Stimulated activated CD4-positive, alpha-beta T cell treated with anti-CD3 and anti-CD28 coated beads, TNF-alpha, amount 100 ng/mL, for 4 hours (primary cell): ENCODE measurements at places on chromosomes 13 and 19.
A peak's percentile ranks its signal among the peaks of the same experiment; 100 is the strongest.

DNA sequence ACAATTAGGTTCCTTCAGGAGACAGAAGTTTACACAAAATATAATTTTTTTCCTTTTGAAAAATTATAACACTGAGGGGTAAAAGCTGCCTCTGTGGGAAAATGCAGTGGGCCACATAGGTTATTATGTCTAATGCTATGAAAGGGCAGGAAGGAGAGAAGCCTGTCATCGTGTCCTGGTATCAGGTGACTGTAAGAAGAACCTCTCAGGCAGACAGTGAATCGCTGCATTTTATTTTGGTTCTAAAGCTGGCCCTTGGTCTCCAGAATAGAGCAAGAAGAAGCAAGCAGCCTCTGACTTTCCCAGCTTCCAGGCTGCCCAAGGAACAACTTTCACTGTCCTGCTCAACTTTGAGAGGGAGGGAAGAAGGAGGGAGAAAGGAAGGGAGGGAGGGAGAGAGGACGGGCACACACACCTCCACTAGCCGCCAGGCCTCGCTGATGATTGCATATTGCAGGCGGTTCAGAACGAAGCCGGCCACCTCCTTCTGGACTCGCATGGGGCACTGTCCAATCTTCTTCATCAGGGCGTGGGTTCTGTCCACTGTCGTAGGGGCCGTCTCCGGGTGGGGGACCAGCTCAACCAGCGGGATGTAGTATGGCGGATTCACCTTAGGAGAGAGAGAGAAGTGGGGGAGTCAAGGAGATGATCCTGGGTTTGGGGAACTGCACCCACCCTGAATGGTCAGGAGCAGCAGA lies 93.8 kb downstream of the CRYL1 start:
- no peak for DNase-seq

DNA sequence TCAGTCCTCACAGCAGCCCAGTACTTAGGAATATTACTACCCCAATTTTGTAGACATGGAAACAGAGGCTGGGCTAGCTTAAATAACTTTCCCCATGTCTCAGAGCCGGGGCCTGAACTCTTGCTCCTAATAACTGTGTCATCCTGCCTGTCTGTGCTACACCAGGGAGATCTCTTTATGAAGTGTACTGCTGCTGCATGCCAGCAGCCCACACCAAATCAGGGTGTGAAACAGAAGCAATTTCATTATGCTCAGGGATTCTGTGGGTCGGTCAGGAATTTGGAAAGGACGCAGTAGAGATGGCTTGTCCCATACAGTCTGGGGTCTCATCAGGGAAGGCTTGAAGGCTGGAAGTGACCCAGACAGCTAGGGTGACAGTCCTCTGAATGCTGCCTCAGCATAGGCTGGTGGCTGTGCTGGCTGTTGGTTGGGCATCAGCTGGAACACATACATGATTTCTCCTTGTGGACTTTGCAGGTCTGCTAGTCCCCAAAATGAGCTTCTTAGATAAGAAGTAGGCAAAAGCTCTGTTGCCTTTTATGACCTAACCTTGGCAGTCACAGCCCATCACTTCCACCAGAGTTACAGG lies 22.6 kb downstream of the ZNF507 start:
- no peak for DNase-seq

DNA sequence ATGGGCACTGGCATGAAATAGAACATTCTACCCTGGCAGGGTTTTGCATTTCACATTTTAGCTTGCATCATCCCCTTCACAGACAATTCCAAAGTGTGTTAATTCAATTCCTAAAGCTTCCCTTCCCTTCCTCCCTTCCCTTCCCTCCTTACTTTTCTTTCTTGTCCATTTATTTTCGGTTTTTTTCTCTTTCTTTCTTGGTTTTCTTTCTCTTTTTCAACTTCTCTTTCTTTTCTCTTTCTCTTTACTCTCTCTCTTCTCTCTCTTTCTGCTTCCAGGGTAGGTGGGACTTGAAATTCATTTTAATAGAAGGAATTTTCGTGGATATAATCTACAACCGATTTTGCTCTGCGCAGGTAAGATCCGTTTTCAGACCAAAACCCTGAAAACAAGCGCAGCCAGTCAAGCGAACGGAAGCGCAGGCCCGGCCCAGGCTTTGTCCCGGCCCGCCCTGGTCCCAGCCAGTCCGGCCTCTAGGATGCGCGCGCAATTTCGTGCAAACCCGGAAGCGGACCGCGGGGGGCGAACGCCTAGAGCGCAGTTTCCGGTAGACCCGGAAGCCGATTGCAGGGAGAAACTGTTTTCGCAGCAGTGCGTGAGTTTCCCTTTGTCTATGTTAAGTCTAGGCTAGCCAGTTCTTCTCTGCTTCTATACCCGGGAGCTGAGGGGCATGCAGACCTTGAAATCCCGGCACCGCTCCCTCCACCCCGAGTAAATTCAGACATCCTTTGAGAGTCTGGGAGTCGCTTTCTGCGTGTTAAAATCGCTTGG lies at the start of gene ZNF528:
Gene ZNF528, plus strand, starts transcription at position 540 of the 771 bp plus-strand sequence. CDS start 4,165 bp downstream, outside the sequence.
- DNase-seq: peak; percentile 92

DNA sequence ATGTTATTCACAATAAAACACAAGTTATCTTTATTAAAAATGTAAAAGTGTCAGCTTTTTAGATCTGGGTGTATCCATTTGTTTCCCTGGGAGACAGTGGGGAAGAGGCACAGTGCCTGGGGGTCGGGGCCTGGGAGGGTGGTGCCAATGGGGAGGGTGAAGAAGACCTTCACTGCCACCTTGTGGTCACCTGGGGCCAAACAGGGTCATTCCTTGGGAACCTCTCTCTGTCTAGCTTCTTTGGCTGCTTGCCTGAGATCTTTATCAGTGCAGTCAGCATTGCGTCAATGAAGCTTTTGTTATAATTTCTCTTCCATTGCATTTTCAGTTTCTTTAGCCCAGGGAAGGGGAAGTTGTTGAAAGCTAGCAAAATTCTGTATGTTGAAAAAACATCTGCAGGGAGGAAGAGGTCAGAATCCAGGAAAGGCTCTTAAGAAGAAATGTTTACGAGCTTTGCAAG lies 39.1 kb downstream of the PCDH8 start:
- DNase-seq: no peak

GRCh38 chr13:25291691-25292090 lies 4.4 kb upstream of the MTMR6 start:
- DNase-seq: no peak

DNA sequence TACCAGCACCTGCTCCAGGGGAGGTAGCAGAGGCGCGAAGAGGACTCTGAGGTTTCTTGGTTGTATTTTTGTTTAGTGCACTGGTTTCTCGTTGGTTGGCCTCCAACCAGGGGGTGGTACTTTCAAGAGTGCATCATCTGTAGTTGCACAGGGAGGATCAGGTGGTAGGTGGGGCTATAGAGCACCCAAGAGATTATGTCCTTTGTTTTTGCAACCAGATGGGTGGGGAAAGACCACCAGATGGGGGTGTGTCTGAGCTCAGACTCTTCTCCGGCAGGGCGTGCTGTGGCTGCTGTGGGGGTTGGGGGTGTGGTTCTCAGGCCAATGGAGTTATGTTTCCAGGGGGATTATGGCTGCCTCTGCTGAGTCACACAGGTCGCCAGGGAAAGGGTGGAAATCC lies 254.4 kb upstream of the KLF12 start:
- DNase-seq: no peak

DNA sequence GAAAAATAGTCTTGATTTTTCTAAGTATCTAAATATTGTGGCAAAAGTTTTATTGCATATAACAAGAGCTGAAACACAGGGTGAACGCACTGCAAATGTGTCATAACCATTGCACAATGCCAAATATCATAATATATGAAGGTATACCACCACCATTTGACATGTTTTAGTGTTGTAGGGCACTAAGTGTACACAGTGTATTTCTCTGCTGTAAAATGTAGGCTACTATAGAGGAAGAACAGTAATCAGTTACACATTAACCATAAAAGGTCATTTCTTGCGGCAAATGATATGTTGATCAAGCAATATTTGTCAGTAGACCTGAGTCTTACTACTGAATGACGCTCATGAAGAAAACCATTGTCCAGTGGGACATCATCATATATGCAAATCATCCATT lies 18.3 kb upstream of the KLF5 start:
- DNase-seq: no peak

DNA sequence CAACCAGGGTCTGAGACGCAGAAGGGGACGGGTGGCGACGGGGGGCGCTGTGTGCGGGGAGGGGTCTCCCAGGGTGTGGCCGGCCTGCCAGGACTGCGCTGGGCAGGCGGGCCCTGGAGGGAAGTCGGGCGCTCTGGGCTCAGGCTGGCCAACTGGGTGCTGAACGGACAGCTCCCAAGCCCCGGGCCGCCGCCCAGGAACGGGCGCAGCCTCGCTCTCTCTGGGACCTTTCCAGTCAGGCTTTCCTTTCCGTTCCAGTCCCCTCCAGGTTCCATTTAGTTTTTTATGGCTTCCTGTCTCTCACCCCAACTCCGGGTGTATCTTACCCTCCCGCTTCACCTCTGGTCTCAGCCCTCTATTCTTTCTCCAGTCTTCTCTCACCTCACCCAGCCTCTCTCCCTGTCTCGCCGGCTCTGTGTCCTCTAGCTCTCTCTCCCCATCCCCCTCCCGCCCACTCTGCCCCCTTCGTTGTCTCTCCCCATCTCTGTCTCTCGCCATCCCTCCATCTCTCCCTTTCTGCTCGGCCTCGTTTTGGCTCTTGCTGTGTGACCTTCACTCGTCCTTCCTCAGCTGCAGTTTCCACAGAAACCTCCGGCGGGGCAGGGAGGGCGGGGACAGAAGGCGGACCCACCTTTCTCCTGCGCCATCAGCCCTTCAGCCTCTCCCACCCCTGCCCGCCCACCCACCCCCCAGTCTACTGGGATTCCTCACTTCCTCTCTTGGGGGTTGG lies 3.3 kb upstream of the ATP1A3 start:
- no peak for DNase-seq

DNA sequence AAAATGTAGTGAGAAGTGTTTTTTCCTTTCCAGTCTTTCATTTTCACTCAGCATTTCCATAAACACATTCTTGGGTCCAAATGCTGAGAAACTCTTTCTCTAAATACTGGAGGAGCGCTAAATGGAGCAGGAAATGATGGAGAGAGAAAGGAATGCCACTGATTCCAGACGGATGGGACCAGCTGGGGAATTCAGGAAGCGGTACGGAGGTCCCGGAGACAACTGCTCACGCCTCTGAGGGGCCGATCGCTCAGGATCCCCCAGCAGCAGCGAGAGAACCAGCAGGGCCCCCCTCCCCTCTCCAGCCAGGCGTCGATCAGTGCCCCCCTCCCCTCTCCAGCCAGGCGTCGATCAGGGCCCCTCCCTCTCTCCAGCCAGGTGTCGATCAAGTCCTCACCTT lies 13.2 kb downstream of the RASA3 start:
- DNase-seq: no peak

- DNase-seq: peak; percentile 91
These were observed 8.1 kb downstream of the RINL start for GRCh38 chr19:38869836-38870607.

- no peak for DNase-seq
These were observed 17.5 kb upstream of the NANOS3 start for GRCh38 chr19:13859361-13859880.

DNA sequence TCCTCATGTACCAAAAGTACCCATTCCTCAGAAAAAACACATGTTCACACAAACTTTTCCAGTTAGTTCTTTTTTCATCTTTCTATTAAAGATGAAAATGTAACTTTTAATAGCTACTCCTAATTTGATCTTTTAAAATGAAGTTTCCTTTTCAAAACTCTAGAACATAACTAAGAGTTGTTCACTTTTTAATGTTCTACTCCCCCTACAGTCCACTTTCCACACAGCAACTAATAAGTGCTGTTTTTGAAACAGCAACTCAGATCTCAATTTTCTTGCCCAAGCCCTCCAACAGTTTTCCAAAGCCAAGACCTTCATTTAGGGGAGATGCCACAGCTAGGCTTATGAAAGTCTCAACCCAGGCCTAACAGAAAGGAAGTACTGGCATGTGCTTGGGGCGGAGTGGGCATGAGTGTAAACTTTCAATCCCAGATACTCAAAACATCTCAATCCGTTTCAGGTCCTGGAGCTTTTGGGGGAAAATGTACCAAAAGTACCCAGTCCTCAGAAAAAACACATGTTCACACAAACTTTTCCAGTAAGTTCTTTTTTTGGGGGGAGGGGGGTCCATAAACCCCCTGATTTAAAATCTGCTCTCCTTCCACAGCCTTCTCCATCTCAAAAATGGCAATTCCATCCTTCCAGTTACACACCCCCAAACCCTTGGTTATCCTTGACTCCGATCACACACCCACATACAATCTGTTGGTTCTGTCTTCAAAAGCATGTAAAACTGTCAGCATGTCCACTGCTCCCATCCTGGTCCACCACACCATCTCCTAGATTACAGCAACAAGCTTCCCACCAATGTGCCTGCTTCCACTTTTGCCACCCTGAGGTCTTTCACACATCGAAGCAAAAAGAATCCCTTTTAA lies 2.0 kb downstream of the FBL start:
- no peak for DNase-seq

GRCh38 chr19:6011206-6011605 lies 33.3 kb upstream of the RANBP3 start:
- no peak for DNase-seq

DNA sequence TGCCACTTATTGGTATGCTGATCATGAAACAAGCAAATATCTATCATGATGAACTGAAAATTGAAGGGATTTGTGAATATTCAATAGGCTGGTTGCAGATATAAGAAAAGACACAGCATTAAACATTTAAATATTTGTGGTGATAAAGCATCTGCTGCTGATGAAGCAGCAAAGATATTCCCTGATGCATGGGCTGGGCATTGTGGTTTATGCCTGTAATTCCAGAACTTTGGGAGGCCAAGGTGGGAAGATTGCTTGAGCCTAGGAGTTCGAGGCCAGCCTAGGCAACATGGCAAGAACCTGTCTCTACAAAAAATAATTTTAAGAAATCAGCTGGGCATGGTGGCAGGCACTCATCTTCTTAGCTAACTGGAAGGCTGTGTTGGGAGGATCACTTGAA lies 54.5 kb downstream of the GPR180 start:
- DNase-seq: no peak

GRCh38 chr13:110340812-110341444 lies 33.8 kb downstream of the COL4A2 start:
- DNase-seq: peak; percentile 38

- DNase-seq: no peak
These were observed 12.8 kb downstream of the IQCN start for GRCh38 chr19:18261474-18261873.

DNA sequence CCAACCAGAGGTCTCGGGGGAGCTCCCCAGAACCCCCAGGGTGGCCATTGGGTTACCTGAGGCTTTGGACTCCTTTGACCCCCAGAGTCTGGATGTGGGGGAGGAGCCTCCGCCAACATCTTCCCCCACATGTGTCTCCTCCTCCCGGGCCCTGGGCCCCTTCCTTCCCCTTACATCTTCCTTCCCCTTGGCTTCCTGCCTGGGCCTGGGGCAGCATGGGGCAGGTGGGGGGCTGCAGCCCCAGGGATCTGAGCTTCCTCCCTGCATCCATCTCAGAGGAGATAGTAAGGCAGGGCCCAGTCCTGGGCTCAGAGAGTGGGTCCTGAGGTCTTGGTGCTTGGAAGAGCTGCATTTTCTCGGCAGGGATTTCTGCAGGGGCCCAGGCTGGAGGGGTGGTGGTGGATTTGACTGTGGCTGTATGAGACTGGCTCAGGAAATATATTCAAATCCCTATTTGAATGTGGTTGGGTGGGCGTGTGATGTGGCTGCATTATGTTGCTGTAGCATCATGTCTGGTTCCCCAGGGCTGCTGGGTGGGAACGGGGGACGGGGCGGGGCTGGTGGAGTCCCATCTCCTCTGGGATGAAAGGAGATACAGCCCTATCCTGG lies 919 bp downstream of the VAV1 start:
- DNase-seq: peak; percentile 24
